ENCODE measurements at places on chromosomes 2 and 18.

DNA sequence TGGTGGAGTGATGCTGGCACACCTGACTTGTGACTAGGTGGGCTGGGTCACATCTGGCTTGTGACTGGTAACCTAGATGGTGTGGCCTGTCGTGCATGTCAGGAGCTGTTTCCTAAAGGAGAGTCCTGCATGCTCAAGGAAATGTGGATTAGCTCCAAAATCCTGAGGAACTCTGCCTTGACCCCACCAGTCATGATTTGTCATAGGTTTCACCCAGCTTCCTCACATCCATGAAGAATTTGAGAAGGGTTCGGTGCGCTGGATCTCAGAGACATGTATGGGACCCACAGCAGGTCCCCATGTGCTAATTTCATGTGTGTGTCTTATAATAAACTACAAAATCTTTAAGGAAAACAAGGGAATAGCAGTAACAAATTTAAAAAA, 107.2 kb downstream of the COL6A3 start:
- no peak for DNase-seq

DNA sequence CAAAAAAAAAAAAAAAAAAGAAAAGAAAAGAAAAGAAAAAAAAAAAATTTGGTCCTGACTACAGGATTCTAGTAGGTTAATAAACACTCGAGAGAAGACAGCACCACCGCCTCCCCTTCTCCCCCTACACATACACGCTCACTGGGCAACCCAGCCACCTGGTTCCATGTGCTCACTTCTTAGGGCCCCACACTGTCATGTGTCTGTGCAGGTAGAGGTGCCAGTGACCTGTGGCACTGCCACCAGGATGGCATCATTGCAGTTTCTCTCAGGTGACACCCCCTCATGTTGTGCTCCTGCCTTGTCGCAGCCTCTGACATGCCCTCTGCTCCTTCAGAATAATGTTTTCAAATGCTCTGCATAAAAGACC, 39.7 kb upstream of the LYPD6B start:
- no peak for DNase-seq

DNA sequence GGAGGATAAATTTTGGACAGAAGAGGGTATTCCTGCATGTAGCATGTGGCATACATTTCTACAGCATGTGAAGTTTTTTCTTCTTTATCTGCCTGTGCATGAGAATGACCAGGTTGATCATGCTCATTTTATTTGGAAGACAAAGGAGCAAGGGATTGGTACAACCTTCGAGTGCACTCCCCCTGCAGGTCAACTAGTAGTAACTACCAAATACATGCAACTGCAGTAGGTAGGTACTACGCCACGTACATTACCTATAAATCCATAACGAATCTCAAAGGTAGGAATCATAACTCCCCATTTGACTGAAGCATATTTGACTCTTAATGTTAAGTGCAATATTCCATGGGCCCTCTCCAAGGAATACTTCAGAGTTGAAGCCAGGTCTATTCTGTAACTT, 763.9 kb downstream of the TSN start:
- no peak for DNase-seq

DNA sequence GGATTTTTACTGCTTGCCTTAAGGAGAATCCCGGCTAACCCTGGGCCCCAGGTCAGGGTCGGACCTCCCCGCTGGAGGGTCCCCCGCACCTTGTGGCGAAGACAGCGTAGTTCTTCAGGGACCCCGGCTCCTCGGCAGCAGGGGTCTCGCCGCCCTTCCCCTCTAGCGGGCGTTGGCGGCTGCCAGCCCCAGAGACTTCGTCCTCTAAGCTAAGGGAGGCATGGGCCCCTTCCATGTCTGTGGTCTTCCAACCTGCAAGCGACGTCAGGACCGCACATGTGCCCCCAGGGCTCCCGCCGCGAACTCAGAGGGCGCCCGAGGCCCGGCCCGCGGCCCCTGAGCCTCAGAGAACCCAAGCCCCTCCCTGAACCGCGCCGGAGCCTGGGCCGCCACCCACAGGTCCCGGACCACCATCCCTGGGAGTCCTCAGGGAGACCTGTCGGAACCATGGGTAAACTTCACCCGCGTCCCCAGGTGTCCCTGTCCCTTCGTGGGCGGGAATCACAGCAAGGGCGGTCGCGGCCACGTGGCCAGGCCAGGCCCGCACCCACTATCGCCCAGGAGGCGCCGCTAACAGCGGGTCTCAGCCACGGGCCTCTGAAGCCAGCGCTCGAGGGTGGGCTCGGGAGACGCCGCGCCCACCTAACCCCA, 562 bp downstream of the ANKMY1 start:
- DNase-seq: no peak

- no peak for DNase-seq
These were observed 3.6 kb downstream of the PNKD start for GRCh38 chr2:218273908-218274249.

GRCh38 chr2:43818761-43819160, 19.9 kb downstream of the ABCG5 start:
- DNase-seq: no peak

- no peak for DNase-seq
These were observed 48.3 kb downstream of the ALPK2 start for GRCh38 chr18:58580623-58581022.

GRCh38 chr2:148680462-148680861, 35.9 kb downstream of the EPC2 start:
- DNase-seq: no peak

DNA sequence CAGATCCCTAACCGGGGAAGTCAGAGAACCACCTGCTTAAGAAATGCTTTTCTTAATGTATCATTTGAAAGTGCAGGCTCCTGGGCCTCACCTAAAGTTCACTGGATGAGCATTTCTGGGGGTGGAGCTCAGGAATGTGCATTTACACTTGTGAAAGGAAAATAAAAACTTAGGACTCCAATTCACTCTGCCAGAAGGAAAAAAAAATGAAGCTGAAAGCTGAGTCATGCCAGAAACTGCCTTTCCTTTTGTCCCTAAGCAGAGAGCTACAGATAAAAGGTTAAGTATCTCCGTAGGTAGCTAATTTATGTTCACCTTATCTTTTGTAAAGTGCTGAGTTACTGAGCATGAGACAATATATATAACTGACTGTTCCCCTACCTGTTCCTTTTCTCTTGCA, 229.5 kb upstream of the MEX3C start:
- no peak for DNase-seq

DNA sequence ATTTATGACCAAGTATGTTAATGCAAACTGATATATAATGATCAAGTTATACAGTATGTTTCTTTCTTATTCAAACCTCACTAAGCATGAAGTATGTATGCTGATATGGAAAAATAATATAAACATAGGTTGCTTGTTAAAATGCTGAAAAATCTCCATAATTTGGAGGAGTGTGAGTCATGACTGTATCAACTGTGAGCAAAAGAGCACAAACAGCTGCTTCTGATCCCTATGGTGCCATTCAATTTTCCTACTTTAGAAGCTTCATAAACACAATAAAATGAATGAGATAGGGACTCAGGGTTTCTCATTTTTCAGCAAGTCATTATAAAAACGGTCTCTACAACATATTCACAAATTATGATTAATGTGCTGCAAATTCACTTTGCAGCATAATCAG, 129.9 kb upstream of the TFPI start:
- no peak for DNase-seq

DNA sequence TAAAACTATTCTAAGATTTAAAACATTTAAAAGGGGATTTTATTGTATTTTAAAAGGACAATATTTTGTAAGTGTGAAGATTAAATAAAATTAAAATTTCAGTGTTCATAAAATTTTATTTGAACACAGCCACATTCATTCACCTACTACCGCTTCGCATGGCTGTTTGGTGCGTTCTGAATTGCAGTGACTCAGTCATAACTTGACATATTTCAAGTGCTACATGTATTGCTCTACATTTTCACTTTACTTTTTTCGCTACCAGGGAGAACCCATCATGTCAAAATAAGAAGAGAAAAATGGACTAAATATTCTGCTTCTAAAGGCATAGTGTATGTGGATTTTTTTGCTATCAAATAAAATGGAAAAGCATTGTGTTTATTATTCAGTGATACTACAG, 8.7 kb downstream of the PTH2R start:
- DNase-seq: no peak

GRCh38 chr2:120951693-120952092, 216.0 kb downstream of the GLI2 start:
- DNase-seq: no peak

GRCh38 chr18:37533647-37534584, 31.7 kb downstream of the CELF4 start:
- no peak for DNase-seq

GRCh38 chr18:76985156-76985950, 147.2 kb downstream of the MBP start:
- DNase-seq: no peak

DNA sequence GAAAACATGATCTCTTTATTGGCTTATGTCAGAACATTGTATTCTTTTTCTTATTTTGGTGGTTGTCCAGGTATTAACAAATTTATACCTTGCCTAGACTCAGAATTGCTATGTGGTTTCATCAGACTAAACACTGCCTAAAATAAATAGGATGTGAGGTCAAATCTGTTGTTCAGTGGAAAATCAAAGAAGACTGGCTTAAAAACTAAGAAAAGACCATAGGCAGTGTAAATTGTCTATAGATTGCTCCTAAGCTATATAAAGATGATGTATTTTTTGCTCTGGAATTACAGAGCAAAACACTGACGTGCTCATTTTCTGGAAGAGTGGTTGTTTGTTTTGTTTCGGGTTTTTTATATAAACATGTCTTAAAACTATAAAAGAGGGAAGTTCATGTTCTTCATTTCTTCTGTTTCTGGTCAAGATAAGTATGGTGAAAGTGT, 266.0 kb downstream of the ALPK2 start:
- DNase-seq: no peak

GRCh38 chr2:179818546-179818945, 42.9 kb downstream of the ZNF385B start:
- no peak for DNase-seq

DNA sequence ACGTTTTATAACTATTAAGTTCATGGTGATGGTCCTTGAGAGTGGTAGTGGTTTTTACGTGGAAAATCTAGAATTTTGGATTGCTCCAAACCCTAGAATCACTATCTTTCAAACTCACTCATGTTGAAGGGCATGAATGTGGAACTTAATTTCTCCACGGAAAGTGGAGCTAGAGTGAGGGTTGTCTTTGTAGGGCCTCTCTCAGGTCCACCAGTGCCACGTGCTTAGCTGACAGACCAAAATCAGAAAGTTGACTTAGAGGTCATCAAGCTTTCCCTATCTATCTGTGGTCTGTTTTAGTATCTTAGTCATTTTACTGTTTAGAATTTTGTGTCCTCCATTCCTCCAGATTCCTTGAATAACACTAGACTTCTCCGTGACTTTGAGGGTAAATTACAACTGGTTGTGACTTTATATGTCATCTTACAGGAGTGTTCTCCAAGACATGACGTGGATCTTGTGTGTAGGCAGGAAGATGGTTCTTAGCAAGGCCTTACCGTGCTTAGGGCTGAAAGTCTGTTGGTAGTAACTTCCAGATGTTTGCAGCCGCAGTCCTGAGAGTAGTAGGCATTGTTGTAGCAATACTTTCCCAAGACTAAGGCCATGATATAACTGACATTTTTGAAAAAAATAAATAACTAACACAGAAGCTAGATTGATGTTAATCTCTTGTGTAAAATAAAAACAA, 26.8 kb downstream of the DIS3L2 start:
- no peak for DNase-seq

DNA sequence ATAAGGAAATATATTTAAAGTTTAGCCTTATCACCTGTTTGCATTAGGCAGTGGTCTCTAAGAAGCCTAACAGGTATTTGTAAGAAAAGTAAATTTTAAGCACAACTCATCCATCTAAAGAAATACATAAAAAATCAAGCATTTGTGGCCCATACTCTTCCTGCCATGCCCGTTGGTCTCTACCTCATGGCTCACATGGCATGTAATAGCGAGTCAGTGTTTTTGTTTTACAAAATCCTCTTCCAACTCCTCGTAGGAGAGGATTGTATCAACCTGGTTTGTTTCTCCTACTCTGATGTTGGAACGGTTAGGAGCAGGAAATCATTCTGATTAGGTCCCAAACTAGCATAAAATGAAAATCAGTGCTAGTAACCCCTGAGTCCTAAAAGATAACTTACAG, 91.8 kb downstream of the FMNL2 start:
- DNase-seq: no peak

GRCh38 chr18:78242806-78243205, 736.8 kb upstream of the SALL3 start:
- no peak for DNase-seq

DNA sequence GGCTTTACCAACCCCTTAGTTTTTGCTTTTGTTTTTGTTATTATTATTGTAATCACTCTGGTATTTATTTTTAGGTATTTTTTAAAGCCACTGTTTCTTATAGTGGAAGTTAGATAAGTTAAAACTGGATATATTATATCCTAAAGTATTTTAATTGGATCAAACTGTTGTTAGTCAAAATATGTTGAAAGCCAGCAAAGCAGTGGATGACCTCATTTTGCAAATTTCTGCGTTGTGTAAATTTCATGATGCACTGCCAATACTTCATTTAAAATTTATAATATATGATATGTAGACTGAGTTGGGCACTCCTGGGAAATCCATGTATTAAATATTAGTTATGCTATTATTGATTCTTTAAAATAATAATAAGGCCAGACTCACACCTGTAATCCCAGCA, 661.7 kb upstream of the NRXN1 start:
- no peak for DNase-seq

DNA sequence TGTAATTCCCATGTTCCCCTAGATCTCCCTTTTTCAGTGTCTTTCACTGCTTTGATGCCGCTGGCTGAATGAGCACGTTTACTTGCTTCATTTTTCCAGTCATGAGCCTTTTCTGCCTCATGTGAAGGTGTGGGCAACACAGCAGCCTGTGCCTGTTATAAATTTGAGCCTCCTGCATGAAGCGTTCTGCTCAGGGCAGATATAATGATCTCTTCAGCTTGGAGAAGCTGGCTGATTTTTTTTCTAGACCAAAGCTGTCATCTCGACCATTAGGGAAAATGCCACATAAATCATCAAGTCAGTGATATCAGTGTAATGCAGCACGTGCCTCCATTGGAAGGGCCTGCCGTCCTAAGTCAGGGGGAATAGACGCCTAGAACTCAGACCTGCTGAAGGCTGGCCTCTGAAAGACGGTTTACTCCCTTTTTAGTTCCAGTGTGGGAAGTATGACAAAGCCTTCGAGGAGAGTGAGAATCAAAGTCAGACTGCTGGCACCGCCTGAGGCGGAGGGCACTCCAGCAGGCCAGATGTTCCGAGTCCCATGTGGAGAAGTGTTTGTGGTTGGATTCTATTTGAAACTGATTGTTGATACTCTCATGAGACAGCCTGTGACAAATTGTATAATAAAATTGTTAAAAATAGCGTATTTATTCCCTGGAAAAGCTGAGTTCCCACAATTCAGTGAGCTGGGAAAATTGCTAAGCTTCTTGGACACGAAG, 196.5 kb downstream of the MYO1B start:
- DNase-seq: no peak
